Thymus (tissue), 14 donors: ENCODE measurements at places on chromosomes 7 and 10. TPM values are rescaled to one million over a fixed set of nuclear protein-coding genes. Genes with fewer than 3 reads are reported as not detected.

Gene CABCOCO1
- polyA plus RNA-seq, result 0.43 TPM

- H3K27me3 ChIP-seq, result no peaks in the 10 kb centered on the region
- no peaks in the 10 kb centered on the region for H3K4me1 ChIP-seq
- H3K4me3 ChIP-seq, result no peak overlapping the region
- H3K27ac ChIP-seq, result no peak overlapping the region
Observed at GRCh38 chr7:12475362-12476063, 71.8 kb upstream of the VWDE start.

Gene SLC26A5
- polyA plus RNA-seq, result 0.07 TPM

DNA sequence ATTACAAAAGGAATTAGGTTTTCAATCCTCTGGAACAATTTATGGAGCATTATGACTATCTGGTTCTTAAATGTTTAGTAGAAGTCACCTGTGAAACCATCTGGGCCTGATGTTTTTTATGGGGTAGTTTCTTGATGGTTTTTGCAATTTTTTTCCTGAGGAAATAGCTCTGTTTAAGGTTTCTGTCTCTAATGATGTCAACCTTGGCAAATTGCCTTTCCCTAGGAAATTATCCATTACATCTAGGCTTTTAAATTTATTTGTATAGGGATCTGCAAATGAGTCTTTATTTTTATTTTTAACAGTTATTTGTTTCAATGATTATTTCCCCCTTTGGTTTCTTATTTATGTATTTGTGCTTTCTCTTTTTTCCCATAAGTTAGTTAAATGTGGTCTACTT is 222.8 kb downstream of the GALNT17 start:
- no peak for DNase-seq
- H3K4me1 ChIP-seq, result no peaks in the 10 kb centered on the region

Gene STK31
- polyA plus RNA-seq, result 0.75 TPM

GRCh38 chr10:71821909-71822763 is 28.9 kb downstream of the PSAP start:
- DNase-seq, result no peak
- H3K36me3 ChIP-seq, result peaks cover 98% of the 10 kb centered on the region
- no peaks in the 10 kb centered on the region for H3K27me3 ChIP-seq
- H3K4me3 ChIP-seq, result no peak overlapping the region

GRCh38 chr10:95758351-95759025 is 2.5 kb downstream of the ENTPD1 start:
- peaks cover 2% of the 10 kb centered on the region for H3K27me3 ChIP-seq
- DNase-seq, result no peak
- no peak overlapping the region for H3K27ac ChIP-seq

DNA sequence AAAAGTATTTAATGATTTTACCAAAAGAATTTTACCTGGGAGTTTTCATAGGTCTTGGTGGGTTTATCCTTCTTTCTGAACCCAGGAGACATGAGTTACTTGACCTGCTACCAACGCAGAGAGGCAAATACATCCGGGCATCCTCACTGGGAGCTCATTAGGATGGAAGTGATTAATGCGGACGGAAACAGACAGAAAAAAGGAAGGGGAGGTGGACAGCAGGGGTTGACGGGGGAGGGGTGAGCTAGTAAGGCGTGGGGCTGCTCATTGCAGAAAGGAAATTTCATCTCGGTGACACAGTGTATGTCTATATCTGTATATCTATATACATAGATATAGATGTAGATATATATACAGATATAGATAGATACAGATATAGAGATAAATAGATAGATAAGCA is 408.2 kb upstream of the ADARB2 start:
- DNase-seq, result no peak
- no peaks in the 10 kb centered on the region for H3K4me1 ChIP-seq
- no peaks in the 10 kb centered on the region for H3K27me3 ChIP-seq
- H3K4me3 ChIP-seq, result no peak overlapping the region

Gene C10orf71
- 0.02 TPM for polyA plus RNA-seq

DNA sequence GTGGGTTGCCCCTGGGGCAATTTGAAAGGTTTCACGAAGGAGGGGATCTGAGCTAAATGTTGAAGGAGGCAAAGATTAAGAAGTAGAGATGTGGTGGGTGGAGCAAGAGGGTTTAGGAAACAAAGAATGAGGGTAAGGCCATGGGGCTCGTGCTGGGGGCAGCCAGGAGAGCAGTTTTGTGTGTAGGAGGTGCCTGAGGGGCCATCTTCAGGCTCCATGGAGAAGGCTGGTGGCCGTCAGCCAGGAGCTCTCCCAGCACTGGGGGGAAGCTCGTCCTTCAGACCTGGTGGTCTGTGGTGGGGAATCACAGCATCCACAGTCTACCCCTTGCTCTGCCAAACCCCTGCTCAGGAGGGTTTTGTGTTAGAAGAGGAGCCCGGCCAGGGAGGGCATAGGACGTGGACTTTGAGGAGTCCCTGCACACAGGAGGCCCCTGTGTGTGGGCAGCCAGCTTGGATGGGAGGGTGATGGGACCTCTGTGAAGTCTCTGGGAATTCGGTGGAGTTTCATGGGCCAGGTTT is 11.8 kb upstream of the CXCL12 start:
- H3K4me3 ChIP-seq, result no peak overlapping the region
- H3K4me1 ChIP-seq, result no peaks in the 10 kb centered on the region
- H3K36me3 ChIP-seq, result no peaks in the 10 kb centered on the region
- H3K27ac ChIP-seq, result no peak overlapping the region
- no peaks in the 10 kb centered on the region for H3K27me3 ChIP-seq
- no peak for DNase-seq
